ENCODE measurements at places on chromosomes 12 and 14.

GRCh38 chr12:45244561-45245343 is 28.9 kb downstream of the ANO6 start:
- no peak for DNase-seq

- DNase-seq = no peak
These were observed 29.7 kb downstream of the CCDC85C start for GRCh38 chr14:99574099-99574880.

DNA sequence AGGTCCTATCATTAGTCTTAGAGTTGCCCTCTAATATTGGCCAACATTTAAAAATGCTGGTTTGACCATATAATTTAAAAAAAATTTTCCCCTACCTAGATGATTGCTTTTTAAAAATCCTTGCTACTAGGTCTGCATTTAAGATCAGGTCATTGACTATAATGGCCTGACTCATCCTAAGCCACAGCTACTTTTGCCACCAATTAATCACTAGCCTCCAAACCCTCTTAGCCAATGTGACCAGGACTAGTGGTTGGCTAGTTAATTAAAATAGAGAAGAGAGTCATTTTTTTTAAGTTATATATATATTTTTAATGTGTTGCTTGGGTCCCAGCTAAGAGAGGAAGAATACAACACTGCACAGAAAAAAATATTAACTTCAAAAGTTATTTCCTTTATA is 57.5 kb downstream of the SOS2 start:
- no peak for DNase-seq

GRCh38 chr14:58216544-58216943 is 16.6 kb downstream of the ACTR10 start:
- DNase-seq = no peak

All from stimulated activated CD4-positive, alpha-beta T cell treated with anti-CD3 and anti-CD28 coated beads, Interleukin-4, amount 100 ng/mL, for 1 hour (primary cell).